ENCODE measurements at places on chromosomes 6 and 20. TPM values are rescaled to one million over a fixed set of nuclear protein-coding genes. Genes with fewer than 3 reads are reported as not detected.
A peak's percentile ranks its signal among the peaks of the same experiment; 100 is the strongest.

- ATAC-seq = no peak
These were observed 259.0 kb upstream of the OPRM1 start for GRCh38 chr6:153780011-153780410.

DNA sequence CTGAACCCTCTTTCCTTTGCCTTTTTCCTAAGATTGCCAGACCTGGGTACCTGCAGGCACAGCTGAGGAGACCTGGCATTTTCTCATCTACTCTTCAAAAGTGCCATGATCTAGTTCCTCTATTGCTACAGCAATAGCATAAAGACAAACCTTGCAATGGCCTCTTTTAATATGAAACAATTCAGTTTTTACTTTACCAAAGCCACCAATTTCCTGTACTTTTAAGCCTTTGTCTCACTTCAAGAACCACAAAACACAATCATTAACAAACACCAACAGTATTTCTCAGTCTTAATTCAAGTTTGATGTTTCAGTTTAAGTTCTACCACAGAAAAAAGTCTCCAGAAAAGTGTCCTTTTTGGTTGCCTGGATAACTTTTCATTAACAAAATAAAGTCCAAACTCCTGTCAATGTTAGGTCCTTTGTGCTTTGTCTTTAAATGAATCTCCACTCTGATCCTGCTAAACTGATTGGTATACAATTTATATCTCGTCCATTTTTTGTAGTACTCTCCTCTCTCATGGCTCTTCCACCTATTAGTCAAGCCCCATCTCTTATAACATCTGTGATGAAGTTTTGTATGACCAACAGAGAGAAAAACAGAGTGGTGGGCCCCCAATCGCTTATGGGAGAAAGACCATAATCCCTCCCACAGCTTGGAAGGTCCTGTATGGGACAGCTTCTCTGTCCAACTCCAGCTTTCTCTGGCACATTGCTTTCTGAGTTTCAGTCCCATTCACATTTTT is 50.5 kb upstream of the THEMIS start:
- no peak for ATAC-seq

DNA sequence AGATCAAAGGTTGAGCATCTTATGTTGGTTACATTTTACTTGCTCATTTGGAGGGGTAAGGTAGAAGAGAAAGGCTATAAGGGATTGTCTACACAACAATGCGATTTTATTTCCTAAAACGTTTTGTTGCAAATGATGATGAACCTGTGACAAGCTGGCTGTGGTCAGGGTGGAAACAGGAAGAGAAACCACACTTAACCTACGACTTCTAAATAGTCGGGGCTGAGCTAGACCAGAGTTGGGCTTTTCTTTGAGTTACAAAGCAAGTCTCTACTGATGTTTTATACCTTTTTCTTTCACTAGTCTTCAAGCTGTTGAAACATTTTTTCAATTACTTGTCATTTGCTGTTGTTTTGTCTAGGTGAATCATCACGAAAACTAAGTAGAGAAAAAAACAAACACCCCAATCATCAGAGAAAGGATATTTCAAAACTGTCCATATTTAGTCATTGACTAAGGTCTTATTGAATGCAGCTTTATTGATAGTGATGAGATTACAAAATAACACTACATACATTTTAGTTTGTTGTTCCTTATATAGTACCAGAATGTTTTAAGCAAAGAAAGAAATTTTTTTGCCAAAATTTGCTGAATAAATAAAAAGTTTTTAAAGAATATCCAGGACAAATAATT is 18.0 kb downstream of the KLHL31 start:
- no peak for ATAC-seq

GRCh38 chr6:109178921-109179320 is 83.6 kb downstream of the CEP57L1 start:
- ATAC-seq = no peak

- peak; percentile 53 for ATAC-seq
These were observed 32.1 kb upstream of the AKAP12 start for GRCh38 chr6:151207674-151208073.

GRCh38 chr20:7458459-7458858 is 481.8 kb downstream of the HAO1 start:
- ATAC-seq = no peak

GRCh38 chr20:14406495-14406894 is 69.1 kb upstream of the FLRT3 start:
- no peak for ATAC-seq

- ATAC-seq = no peak
These were observed 27.3 kb upstream of the SLC9A8 start for GRCh38 chr20:49785149-49785851.

DNA sequence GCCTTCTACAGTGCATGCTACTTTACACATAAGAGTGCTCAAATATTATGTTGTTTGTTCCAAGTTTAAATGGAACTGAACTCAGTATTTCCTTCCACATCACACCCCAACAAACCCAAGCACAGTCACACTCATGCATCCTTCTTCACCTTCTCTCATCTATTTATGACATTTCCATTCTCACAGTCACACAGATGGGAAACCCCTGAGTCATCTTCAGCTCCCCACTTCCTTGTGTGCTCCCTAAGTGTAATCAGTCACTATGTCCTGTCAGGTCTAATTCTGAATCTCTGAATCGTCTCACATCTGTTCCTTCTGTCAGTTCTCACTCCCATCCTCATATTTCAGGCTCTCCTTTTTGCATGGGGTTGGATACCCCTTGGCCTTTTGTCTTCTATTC is 96.0 kb downstream of the RIMS1 start:
- peak; percentile 29 for ATAC-seq

DNA sequence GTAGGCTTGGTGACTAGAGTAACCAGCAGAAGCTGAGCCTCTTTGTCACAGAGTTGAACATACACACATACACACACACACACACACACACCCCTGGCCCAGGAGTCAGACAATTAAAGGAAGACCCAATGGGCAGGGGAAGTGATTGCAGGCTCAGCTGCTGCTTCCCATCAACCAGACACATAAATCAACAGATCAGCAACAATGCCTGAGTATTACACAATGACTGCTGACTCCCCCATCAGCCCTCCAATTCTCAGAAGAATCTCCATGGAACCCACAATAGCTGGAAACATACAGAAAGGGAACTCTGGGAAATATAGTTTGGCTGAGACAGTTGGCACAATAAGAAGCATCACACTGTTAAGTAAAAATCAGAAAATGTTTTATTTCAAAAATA is 270.4 kb upstream of the PLCB4 start:
- peak; percentile 48 for ATAC-seq

- no peak for ATAC-seq
These were observed 15.3 kb upstream of the COL12A1 start for GRCh38 chr6:75221116-75221515.

GRCh38 chr20:19832875-19833274 is 74.8 kb downstream of the RIN2 start:
- ATAC-seq = no peak

GRCh38 chr6:137309078-137309762 is 90.0 kb upstream of the IFNGR1 start:
- ATAC-seq = peak; percentile 65

- no peak for ATAC-seq
These were observed 37.4 kb upstream of the SNX9 start for GRCh38 chr6:157785636-157786035.

- ATAC-seq = no peak
These were observed 347.6 kb upstream of the MMS22L start for GRCh38 chr6:97630604-97631003.

GRCh38 chr6:128336436-128337095 is 183.8 kb downstream of the PTPRK start:
- ATAC-seq = no peak

DNA sequence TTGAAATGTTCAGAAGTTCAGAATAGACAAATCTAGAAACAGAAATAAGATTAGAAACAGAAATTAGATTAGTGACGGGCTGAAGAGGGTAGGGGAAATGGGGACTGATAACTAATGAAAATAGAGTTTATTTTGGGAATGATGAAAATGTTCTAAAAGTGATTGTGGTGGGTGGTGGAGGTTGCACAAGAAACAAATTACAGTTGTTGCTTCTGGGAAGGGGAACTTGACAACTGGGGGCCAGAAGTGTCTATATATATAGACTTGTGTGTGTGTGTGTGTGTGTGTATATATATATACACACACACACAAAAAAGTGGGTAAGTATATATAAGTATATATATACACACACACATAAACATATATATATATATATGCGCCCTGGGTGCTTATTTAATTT is 86.5 kb upstream of the RREB1 start:
- ATAC-seq = no peak

DNA sequence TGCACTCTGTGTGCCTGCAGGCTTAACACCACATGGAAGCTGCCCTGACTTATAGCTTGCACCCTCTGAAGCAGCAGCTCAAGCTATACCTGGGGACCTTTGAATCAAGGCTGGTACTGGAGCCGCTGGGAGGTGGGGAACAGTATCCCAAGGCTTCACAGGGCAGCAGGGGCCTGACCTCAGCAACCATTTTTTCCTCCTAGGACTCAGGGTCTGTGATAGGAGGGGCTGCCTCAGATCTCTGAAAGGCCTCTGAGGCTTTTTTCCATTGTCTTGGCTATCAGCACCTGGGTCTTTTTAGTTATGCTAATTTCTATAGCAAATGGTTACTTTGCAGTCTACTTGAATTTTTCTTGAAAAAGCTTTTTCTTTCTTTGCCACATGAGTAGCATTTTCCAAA is 80.2 kb upstream of the OPRM1 start:
- no peak for ATAC-seq

GRCh38 chr20:51801823-51802123 is 548 bp downstream of the SALL4 start:
- ATAC-seq = no peak

Gene DEFB123
- not detected for total RNA-seq

Gene SUMO4
- 0.92 TPM for total RNA-seq

Gene FYN
- total RNA-seq = 23.9 TPM

Gene SLC44A4
- total RNA-seq = 0.11 TPM

Gene ABHD16B
- not detected for total RNA-seq

Gene EYA2
- 7.5 TPM for total RNA-seq

Gene FAM162B
- not detected for total RNA-seq

Gene ECT2L
- 0.43 TPM for total RNA-seq

Gene CST7
- total RNA-seq = not detected

Gene CCDC167
- total RNA-seq = 92.9 TPM

Gene WFDC10B
- not detected for total RNA-seq
